Panc1 (cell line): ENCODE measurements at places on chromosomes 2 and 18.

DNA sequence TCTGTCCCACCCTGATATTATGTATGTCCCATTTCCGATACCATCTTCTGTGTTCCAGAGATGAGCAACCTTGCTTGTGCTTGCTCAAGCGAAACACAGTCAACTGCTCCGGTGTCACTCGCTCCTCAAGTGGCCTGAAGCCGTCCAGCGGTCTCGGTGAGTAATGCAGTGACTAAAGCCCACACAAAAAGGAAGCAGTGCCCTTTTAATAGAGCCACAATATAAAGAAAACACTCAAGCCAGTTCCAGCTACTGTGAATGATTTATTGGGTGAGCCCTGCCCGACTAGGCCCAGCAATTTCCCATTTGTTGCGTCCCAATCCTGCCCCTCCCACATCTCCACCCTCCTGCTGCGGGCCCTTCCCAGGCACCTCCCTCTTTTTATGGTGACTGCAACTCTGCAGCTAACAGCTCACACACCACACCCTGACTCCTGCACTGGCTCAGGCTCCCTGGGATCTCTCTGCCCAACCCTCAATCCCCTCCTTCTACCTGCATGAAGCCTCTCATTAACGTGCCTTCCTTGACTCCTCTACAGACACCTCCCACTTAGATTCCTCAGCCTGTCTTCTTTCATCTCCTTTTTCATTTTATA lies 44.2 kb upstream of the DSC1 start:
- peak; percentile 50 for DNase-seq

DNA sequence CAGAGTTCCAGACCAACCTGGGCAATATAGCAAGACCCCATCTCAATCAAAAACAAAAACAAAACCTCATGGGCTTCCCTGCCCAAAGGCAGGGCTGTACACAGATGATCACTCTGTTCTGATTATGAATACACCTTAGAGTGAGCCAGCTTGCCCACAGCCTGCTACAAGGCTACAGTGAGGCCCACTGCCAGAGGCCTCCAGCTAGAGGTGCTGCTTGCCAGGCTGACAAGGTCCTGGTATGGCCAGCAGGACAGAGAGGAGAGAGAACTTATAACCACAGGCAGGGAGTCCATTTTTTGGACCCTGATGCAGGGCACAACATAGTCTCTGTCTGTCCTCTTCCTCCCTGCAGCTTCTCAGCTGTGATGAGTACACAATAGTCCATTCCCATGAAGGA lies 41.5 kb downstream of the KANSL3 start:
- no peak for DNase-seq

DNA sequence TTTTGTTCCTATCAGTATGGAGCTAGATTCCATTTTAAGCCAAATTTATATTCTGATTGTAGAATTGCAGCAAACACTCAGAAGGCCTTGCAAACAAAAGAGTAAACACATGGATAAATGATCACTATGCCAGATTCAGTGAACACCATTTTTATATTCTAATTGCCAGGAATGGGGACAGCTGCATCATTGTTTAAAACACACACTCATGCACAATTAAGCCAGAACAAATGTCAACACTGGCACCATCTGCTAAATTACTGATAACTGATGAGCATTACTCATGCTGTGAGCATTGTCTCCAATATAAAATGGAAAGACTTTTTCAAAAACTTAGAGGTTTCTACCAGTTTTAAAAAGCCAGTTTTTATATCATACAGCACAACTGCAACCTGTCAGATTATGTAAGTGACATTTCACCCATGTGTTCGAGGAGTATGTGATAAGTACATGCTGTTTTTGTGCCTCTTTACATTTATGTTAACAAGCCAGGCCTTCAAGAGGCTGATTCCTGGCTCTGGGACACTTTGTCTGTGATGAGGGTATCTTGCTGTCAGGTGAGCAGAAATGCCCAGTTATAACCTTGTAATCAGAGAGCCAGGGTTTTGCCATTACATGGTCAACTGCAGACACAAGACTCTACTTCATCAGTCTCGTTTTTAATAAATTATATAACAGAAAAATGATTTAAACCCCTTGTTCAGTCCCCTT lies 4.4 kb upstream of the ST8SIA5 start:
- DNase-seq: no peak

- DNase-seq: peak; percentile 35
Measured at GRCh38 chr2:169767243-169767888, 31.3 kb upstream of the SSB start.

DNA sequence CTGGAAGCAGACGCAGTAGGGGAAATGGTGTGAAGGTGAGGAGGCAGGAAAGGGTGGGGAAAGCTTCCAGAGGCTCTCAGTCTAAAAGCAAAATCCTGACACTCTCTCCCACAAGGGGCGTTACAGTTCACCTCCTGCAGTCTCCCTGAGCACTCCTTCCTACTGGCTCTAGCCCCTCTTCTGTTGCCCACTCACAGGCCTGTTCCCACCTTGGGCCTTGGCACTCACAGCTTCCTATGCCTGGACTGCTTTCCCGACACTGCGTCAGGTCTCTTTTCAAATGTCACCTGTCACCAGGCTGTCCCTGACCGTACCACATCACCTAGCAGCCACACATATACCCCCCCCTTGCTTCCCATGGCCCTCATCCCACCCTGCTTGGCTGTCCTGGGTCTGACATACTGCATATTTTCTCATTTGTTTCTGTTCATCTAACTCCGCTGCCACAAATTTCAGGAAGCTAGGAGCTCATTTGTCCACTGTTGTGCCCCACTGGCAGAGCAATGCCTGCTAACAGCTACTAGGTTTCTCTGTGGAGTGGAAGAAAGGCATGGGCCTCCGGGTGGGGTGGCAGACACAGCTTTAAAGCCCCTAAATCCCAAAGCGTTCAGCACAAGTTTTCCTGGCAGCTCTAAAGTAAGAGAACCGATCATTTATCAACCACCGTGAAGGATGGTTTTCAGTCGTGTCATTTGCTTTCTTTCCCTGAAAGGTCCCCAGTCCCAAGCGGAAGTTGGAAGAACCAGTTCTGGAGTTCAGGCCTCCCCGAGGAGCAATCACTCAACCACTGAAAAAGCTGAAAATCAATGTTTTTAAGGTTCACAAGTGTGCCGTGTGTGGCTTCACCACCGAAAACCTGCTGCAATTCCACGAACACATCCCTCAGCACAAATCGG lies 118.8 kb downstream of the ZNF532 start:
- DNase-seq: no peak

DNA sequence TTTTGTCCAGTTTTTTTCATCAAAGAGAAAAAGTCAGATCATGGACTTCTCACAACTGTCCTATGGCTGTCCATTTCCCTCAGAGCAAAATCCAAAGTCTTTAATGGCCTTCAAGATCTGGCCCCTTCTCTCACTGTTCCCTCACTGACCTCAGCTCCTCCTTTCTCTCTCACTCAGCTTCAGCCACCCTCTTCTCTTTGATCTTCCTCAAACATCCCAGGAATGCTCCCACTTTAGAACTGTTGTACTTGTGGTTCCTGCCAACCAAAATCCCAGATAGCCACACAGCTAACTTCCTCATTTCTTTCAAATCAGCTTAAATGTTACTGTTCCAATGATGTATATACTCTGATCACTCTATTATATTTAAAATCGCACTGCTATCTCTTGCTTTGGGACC lies 82.9 kb downstream of the NUP35 start:
- DNase-seq: no peak

- no peak for DNase-seq
Measured at GRCh38 chr2:30880516-30880915, 73.3 kb upstream of the CAPN13 start.

DNA sequence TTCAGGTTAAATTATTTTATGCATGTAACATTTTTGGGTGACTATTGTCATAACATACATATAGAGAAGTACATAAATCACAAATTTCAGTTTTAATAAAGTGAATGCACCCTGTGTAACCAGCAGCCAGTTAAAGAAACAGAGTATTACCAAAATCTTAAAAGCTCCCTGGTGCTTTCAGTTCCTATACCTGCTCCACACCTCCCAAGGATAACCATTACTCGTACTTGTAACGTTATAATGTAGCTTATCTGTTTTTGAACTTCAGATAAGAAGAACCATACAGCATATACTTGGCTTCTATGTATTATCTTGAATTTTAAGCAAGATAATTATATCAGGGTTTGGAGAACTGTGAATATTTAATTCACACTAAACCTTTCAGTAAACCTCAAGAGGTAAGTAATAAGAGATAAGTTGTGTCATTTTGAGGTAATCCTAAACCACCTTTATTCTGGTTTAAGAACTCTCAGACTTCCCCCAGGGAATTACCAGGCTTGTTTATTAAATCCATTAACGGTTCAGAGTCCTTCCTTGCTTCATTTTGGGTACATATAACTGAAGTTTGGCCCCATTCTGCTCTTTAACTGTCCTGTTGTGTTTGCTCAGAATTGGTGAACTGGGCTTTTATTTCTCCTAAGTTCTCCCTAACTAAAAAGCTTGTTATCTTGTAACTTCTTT lies 58.6 kb downstream of the LCLAT1 start:
- no peak for DNase-seq
